ENCODE measurements at places on chromosomes 11 and 22.
A peak's percentile ranks its signal among the peaks of the same experiment; 100 is the strongest.

- DNase-seq = no peak
These were observed 122.1 kb upstream of the TTC12 start for GRCh38 chr11:113192121-113192925.

- no peak for DNase-seq
These were observed 663 bp upstream of the LARGE2 start for GRCh38 chr11:45921561-45922424.

DNA sequence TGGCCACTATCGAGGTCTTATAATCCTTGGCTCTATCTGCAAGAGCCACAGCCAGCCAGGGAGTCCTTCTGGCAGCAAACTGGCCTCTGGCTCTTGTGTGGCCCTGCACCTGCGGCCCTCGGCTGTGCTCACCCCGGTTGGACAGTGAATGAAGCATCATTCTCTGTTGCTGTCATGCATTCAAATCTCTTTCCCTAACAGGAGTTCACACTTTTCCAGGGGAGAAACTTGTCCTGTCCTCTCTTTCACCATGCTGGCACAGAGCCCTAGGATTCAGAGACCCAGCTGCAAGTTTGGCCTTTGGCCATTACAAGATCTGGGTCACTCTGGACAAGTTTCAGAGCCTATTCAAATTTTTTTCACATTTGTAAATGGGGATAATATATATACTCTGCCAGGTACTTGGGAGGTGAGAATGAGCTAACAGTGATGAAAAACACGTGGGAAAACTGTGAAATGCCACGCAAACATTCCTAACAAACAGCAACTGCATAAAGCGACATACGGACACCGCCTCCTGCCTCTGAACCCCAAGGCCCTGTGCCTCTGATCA lies 34.2 kb downstream of the TMEM184B start:
- no peak for DNase-seq

- no peak for DNase-seq
These were observed 146.0 kb downstream of the PARVA start for GRCh38 chr11:12523180-12523924.

GRCh38 chr22:26642465-26643417 lies 14.6 kb upstream of the MIAT start:
- peak; percentile 69 for DNase-seq

DNA sequence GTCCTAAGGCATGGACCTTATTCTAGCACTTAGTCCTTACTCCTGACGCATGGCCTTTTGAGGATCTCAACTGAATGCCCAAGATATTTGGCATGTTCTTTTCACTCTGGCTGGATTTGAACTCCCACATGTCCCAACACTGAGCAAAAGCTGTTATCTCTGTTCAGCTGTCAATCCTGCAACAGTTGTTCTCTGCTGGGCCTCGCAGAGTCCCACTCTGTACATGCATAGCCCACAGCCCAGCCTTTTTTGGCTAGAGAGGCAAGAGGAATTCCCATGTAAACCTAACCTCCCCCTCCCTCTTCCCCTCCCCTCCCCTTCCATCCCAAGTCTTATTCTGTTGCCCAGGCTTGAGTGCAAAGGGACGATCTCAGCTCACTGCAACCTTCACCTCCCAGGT lies 21.8 kb upstream of the DRG1 start:
- DNase-seq = no peak

DNA sequence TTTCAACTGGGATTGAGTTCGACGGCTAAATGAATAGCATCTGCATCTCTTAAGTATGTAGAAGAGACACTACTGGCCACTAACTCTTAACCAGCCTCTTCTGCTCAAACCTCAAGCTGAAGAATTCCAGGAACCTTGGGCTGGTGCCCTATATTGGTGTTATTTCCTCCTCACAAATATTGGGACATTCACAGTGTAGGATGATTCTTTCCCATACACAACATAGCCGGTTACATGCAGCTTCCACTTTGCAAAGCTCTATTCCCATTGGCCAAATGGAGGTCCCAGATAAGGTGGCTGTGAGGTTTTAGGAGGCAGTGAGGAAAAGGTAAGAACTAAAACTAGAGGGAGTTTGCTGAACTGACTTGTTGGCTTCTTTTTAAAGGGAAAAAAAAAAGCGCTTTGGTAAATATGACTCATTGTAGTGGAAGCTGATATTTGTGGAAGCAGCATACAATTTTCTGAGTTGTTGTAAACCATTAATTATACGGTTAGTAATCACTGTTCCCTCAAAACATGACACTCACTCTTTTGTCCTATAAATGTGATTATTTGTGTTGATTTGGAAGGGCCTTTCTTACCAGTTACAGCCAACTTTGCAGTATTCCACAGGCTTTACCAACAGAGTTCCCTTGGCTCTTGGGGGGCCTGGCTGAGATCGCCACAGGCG lies 17.6 kb downstream of the C22orf31 start:
- DNase-seq = no peak

GRCh38 chr22:30309951-30310741 lies 16.6 kb downstream of the TBC1D10A start:
- DNase-seq = no peak

DNA sequence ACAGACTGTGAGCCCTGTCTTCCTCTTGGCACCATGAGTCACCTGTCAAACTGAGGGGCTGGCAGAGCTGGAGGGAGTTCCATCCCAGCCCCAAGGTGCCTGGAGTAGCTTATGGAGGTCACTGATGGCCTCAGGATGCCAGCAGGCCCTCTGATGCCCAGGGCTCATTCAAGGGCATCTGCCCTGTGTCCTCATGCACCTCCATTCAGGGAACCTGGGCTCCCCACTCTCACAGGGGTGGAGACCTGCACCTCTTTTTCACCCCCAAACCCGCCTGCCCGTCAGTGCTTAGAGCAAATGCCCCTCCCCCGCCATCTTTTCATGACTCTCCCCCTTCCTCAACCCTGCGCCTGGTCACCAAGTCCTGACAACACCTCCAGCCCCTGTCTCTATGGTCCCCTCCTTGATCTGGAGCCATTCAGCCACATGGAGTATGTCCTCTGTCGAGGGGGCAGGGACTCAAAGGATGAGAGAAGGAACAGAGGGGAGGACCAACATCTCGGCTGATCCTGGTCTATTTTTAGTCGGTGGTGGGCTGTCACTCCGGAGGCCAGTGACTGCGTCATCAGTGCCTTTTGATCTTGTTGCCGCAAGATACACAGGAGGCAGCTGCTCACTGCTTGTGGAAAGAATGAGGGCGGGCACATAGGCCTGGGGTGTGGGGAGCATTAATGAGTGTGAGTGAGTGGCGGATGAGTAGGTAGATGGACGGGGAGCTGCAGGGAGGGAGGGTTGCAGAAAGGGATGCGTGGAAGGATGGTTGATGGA lies 72.2 kb downstream of the CDKN1C start:
- DNase-seq = no peak

- no peak for DNase-seq
These were observed 56.9 kb downstream of the ATG16L2 start for GRCh38 chr11:72871119-72871518.

GRCh38 chr11:69210310-69211035 lies 54.7 kb downstream of the SMIM38 start:
- DNase-seq = no peak

DNA sequence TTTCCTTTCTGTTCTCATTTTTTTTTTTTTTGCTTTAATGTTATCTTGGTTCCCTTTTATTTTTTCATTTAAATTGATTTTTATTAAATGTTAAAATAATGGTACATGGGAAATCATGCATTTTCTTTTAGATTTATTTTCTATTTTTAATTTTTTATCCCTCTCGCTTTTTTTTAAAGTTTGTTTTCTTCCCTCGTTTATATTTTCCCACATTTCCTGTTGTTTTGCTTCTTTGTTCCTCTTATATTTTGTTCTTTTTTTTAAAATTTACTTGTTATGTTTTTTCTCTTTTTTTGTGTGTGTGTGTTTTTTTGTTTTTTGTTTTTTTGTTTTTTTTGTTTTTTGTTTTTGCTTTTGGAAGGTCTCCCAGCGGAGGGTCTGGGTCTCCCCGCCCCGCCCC lies 34.9 kb upstream of the EIF3D start:
- no peak for DNase-seq

GRCh38 chr11:35586222-35586621 lies 32.0 kb upstream of the FJX1 start:
- no peak for DNase-seq

- DNase-seq = no peak
These were observed 802.3 kb downstream of the CNTN5 start for GRCh38 chr11:99822846-99823565.

DNA sequence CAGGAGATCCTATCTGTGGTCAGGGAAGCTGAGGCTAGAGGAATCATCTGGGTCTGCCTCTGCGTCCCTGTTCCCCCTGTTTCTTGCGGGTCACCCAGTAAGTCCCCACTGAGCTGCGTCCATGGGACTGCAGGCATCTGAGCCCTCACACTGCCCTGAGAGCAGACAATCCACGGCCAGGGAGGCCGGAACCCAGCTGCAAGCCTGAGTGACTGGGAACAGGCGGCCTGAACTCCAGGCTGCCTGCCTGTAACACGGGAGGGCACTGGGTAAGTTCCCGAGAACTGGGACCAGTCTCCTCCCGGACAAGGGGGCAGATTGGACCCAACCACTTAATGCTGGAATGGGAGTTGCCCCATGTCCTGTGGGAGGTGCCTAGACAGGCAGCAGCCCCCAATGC lies 727.4 kb downstream of the BRD1 start:
- no peak for DNase-seq

DNA sequence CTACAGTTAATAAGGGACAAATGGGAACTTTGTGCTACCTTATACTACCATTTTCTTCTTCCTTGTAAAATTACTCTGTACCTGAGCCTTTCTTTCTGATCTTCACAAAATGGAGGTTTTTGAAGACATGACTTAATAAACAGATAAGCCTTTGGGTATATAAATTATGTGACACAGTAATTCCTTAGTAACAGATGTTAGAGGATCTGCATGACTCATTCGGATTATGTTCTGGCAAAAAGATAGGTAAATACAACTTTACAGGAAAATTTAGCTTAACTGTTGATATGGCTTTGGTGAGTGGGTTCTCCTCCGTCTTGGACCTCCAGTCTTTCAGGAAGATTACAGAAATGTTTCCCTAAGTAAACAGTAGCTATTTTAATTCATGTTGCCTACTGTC lies 61.8 kb downstream of the BID start:
- DNase-seq = no peak

GRCh38 chr22:21652010-21652546 lies 10.0 kb downstream of the SDF2L1 start:
- peak; percentile 67 for DNase-seq

- DNase-seq = no peak
These were observed 352.4 kb upstream of the FAT3 start for GRCh38 chr11:91872243-91872642.

GRCh38 chr11:86460461-86461385 lies 86.0 kb downstream of the CCDC81 start:
- no peak for DNase-seq

DNA sequence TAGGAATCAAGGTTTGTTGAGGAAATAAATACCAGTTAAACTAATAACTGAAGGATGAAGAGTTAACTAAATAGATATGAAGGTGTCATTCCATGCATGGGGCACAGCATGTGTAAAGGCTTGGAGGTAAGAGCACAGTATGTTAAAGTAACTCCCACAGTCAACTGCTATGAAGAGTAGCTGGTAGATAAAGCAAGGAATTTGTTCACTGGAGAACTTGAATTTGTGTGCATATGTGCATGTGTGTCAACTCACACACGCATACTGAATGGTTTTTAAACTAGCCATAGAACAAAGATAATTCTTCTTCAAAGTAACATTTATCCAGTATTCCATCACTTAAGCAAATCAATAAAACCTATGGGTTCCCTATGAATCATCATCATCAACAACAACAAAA lies 135.9 kb downstream of the FAM76B start:
- no peak for DNase-seq

- DNase-seq = no peak
These were observed 43.2 kb upstream of the CLMP start for GRCh38 chr11:123238297-123238696.

DNA sequence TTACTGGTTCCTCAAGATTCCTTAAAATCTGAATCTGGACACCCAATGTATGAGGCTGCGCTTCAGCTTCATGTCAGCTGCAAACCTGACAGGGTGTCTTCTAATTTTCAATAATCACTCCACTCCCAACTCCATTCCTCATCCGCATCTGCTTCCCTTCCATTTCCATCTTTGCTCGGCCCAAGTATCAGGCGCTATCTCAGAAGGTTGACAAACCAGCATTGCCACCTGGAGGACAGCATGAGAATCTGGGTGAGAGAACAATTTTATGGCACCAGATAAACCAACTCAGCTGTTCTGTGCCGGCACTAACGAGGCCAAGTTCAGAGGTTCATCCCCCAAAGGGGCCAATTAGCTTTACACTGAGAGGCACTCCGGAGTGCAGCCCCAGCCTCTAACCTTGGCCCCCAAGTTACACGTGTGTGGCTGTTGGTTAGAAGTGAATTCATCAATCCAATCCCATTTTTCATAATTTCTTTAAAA lies 79.1 kb upstream of the LMO2 start:
- DNase-seq = no peak

DNA sequence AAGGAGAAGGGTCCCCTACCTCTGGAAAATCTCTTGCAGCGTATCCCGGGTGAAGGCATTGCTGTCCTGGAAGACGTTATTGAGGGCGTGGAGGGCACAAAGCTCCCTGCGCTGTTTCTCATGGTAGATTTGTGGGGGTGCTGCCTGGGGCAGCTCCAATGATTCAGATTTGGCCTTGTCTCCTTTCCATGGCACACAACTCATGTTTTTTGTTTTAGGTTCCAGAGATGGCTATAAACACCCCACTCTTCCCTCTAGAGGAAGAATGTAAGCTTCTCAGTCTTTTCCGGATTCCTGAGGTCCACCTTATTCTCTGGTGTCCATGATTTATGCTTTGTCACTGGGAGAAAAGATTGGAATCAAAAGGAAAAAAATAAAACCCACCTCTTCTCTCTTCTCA lies 959 bp downstream of the JOSD1 start:
- DNase-seq = no peak

DNA sequence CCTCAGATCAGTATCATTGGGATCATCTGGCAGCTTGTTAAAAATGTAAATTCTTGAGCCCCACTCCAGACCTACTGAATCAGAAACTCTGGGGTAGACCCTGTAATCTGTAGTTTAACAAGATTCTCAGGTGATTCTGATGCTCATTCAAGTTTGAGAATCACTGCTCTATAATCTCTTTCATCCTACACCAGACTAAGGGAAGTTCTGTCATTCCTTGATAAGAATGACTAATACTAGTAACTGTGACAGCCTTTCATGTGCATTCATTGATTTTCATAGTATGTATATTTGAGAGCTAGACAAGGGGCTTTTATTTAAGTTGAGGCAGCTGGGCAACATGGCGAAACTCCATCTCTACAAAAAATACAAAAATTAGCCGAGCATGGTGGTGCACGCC lies 30.0 kb downstream of the NAT10 start:
- no peak for DNase-seq
